GM23248 (cell line): ENCODE measurements at places on chromosomes 16 and 17. TPM values are rescaled to one million over a fixed set of nuclear protein-coding genes. Genes with fewer than 3 reads are reported as not detected.

- H3K4me3 ChIP-seq: no peak overlapping the region
- no peak overlapping the region for H3K27ac ChIP-seq
Measured at GRCh38 chr17:78368854-78369495, 9.1 kb upstream of the SOCS3 start.

DNA sequence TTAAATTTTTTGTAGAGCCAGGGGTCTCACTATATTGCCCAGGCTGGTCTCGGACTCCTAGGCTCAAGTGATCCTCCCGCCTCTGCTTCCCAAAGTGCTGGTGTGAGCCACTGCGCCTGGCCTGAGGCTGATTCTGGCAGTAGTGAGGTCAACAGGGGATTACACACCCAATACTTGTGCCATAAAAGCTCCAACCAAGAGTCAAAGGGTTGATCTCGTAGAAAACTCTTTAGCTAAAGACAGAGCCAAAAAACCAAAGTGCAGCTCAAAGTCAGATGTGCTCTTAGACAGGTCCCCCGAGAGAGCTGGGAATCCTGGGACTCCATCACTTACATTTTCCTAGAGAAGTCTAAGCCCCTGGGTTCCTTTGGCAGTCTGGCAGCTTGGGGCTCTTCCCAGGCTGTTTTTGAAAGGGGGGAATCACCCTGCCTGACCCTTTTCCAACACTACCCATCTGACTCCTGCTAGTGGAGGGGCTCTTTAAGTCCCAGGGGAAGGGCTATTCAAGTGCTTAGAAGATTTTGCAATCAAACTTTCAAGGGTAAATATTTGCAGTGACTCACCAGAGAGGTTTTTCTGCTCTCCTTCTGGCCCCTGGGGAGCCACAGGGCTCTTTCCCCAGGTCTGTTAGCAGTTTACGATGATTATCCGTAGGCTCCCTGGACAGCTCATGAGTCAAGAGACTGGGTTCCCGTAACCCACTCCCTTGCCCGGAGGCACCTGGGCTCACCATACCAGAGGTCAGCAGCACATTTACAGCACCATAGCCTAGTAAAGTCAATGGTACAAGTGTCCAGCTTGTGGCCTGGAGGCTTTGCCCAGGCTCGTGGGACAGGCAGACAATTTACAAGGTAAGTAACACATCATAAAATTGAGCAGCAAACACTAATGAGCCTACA lies 408.7 kb downstream of the SLC39A11 start:
- H3K27me3 ChIP-seq: no peaks in the 10 kb centered on the region
- no peaks in the 10 kb centered on the region for H3K36me3 ChIP-seq
- peaks cover 31% of the 10 kb centered on the region for H3K4me1 ChIP-seq

DNA sequence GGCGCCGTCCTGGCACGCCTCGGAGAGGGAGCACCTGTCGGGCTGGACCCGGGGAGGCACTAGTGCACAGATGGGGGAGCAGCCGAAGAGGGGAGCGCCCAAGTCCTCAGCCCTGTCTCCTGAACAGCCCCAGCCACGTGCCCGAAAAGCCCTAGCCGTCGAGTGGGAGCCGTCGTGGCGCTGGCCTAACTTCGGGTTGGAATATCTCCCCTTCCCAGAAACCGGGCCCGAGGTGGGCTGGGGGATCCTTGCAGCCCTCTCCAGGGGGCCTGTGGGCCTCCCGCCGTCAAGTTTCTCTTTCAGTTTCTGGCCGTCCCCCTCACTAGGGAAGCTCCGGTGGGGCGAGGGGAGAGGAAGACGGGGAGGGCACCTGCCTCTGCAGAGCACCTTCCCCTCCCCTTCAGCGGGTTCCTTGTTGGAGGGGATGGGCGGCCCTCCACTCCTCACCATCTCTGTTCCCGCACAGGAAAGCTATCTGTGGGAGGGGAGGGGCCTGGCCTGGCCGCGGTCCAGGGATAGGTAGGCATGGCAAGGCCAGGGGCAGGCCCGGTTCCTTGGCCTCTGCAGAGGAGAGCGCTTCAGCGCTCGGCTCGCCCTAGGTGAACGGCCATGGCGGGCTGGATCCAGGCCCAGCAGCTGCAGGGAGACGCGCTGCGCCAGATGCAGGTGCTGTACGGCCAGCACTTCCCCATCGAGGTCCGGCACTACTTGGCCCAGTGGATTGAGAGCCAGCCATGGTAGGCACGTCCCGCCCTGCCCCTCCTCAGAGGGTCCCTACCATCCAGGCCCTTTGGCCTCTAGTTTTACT lies 709 bp downstream of the STAT5A start:
- peaks cover 11% of the 10 kb centered on the region for H3K4me1 ChIP-seq
- H3K27me3 ChIP-seq: no peaks in the 10 kb centered on the region
- DNase-seq: no peak
- H3K36me3 ChIP-seq: no peaks in the 10 kb centered on the region
- H3K27ac ChIP-seq: no peak overlapping the region

DNA sequence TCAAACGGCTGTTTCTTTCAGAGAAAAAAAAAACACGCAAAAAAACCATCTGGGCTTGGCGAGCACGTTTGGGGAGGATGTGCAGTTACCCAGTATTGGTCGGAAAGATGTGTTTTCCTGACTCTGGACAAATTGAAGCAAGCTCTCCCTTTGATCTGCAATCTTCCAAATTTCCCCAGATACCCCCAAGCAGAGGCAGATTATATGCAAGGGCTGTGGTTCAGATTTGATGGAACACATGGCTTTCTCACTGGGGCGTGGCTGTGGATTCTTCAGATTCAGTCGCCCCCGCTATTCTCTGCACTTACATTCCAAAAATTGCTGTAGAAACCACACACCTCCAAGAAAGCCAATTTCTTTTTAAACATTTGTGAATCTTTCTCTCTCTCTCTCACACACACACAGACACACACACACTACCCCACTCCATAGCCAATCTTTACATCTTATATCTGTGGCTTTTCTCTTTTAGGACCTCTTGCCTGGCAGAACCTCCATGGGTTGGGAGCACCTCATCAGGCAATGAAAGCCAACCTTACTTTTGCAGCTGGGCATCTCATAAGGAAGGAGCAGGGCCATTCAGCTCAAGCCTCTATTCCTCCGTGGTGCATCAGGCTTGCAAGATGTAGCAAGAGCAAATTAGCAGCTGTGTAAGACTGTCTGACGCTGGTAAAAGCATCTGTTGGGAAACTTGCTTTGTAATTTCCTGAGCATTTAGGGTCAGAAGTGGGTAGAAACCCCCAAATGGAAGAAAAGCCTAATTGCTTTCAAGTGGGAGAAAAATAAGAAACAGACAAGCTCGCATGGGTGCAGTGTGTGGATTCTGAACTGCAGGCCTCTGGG lies 103.9 kb upstream of the FAM20A start:
- peak overlapping the region; percentile 97 for H3K27ac ChIP-seq
- DNase-seq: peak; percentile 93
- H3K36me3 ChIP-seq: no peaks in the 10 kb centered on the region
- no peaks in the 10 kb centered on the region for H3K27me3 ChIP-seq
- H3K4me1 ChIP-seq: peaks cover 41% of the 10 kb centered on the region

DNA sequence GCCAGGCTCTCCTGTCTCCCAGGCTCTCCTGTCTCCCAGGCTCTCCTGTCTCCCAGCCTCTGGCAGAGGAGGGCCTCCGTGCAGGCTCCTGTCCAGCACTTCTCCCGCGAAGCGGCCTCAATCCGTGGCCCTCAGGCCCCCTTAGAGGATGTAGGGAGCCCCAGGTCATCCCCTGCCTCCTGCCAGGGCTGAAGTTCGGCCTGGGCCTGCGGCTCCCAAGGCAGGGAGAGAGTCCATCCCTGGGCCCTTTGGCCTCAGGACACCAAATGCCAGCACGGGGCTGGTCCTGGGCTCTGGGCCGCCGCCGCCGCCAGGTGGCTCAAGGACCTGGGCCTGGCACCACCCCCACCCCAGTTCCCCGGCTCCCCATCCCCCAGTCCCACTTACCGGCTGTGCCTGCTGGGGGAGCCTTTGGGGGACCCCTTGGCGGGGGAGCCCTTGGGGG lies 370 bp downstream of the EVPL start:
- H3K27ac ChIP-seq: no peak overlapping the region
- H3K27me3 ChIP-seq: no peaks in the 10 kb centered on the region
- H3K36me3 ChIP-seq: no peaks in the 10 kb centered on the region
- H3K4me1 ChIP-seq: no peaks in the 10 kb centered on the region
- no peak overlapping the region for H3K4me3 ChIP-seq
- DNase-seq: no peak

DNA sequence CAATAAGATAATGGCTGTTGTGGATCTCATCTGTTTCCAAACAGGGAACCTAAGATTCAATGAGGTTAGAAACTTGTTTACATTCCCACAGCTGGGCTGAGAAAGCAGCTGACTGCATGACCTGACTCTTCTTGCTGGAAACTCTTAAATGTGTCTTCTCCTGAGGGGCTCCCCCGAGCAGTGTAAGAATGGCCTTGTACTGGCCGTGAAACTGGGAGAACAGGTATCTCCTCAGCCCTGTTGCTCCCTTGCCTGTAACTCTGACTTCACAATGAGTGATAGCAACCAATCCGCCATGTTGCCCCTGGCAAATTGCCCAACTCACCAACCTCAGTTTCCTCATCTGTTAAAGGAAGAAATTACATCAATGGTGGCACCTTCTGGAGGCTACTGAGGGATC lies 59.1 kb upstream of the CCL2 start:
- peaks cover 12% of the 10 kb centered on the region for H3K27me3 ChIP-seq
- no peak overlapping the region for H3K4me3 ChIP-seq
- DNase-seq: no peak
- H3K4me1 ChIP-seq: no peaks in the 10 kb centered on the region

DNA sequence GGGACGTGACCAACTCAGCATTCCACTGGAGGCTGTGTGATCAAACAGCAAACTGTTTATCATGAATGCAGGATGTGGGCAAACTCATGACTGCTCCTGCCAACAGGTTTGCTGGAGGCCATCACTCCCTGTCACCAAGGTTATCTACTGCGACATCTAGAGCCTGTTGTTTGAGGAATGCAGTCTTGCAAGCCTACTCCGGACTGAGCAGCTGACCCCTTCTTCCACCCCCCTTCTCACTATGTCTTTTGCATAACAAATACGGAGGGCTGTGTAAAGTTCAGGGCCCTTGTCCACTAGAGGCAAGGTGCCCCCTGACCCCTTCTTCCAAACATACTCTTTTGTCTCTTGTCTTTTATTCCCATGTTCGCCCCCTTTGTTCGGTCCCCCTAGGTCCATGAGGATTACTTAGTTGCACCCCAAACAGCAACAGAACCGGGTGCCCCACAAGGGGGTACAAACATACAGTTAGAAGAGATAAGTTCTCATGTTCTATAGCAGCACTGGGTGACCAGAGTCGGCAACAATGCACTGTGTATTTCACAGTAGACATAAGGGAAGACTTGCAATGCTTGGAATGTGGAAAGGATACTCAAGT lies 28.7 kb downstream of the MEAK7 start:
- no peaks in the 10 kb centered on the region for H3K27me3 ChIP-seq
- DNase-seq: no peak
- H3K4me1 ChIP-seq: peaks cover 10% of the 10 kb centered on the region

DNA sequence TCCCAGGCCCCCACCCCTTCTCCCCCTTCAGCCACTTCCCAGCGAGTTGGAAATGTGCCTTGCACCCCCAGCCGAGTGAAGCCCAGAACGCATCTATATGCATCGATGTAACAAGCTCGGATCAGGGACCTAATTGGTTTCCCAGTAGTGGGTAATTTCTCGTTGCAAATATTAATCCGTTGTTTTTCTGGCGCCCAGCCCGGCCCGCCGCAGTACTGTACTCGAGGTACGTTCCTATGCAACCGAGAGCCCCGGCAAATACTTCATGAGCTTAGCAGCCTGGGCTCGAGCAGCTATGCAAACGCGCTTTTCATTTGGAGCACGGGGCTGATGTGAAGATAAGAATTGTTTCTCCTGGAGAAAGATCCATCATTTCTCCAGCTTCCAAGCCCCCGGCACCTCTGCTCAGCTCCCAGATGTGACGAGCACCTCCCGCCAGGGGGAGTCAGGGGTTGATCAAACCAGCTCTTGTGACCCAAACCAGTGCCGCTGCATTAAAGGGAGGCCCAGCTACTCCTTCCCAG lies 229.8 kb downstream of the KATNIP start:
- DNase-seq: peak; percentile 77
- H3K4me1 ChIP-seq: peaks cover 16% of the 10 kb centered on the region
- no peak overlapping the region for H3K4me3 ChIP-seq
- no peaks in the 10 kb centered on the region for H3K27me3 ChIP-seq
- no peaks in the 10 kb centered on the region for H3K36me3 ChIP-seq
- no peak overlapping the region for H3K27ac ChIP-seq

DNA sequence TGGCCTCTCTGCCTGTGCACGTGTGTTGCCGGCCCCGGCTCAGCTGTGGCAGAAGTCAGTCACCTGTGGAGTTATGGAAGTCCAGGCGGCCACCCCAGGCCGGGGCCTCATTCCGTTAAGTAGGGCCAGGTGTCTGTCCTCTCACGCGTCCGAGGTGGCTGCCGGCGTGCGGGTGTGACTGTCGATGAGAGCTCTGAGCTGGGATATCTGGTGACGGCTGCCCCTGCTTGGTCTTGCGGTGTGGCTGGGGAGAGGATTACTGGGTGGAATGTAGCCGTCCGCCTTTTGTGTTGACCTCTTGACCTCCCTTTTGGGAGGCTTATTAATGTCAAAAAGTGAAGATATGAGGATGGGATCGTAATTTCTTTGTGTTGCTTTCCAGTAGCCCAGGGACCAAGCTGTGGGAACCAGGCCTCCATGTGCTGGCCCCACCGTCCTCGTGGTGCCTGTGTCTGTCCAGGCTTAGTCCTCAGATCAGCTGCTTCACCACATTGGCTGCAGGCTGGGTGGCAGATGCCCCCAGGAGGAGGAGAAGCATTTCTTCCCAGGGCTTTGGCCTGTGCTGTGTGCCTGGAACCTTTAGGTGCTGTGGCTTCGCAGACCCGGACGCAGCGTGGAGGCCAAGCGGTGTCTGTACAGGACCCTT lies 23.0 kb upstream of the ZNF750 start:
- no peak for DNase-seq
- no peaks in the 10 kb centered on the region for H3K36me3 ChIP-seq
- peaks cover 22% of the 10 kb centered on the region for H3K4me1 ChIP-seq
- H3K4me3 ChIP-seq: no peak overlapping the region

GRCh38 chr16:9099131-9099625 lies 7.7 kb downstream of the HAPSTR1 start:
- H3K27ac ChIP-seq: peak overlapping the region; percentile 84
- peak; percentile 82 for DNase-seq
- no peaks in the 10 kb centered on the region for H3K27me3 ChIP-seq
- H3K4me3 ChIP-seq: peak overlapping the region; percentile 31; the same call in 1 of the 2 replicates

- no peaks in the 10 kb centered on the region for H3K27me3 ChIP-seq
- no peak overlapping the region for H3K27ac ChIP-seq
- H3K36me3 ChIP-seq: no peaks in the 10 kb centered on the region
- no peak for DNase-seq
- no peaks in the 10 kb centered on the region for H3K4me1 ChIP-seq
Measured at GRCh38 chr16:10631886-10632285, 51.5 kb upstream of the EMP2 start.

DNA sequence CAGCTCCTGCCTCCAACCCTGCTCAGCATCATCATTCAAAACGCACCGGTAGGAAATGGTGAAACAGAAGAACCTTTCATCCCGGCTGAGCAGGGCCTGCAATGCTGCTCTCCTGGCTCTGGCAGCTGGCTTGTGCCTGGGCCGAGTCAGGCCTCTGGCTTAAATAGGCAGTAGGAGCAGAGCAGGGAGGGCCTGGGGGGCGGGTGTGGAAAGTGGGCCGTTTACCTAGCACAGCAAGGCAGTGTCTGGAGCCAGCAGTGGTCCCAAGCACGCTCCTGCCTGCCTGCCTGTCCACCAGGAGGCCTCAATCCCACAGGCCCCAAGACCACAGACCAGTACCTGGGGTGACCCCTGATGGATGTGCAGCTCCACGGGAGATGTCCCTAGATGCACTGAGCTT lies 59.3 kb downstream of the SMPD3 start:
- no peak overlapping the region for H3K27ac ChIP-seq
- no peaks in the 10 kb centered on the region; the same call in 1 of the 2 replicates for H3K27me3 ChIP-seq
- H3K4me3 ChIP-seq: no peak overlapping the region
- DNase-seq: no peak

The GPR139 gene
- total RNA-seq: not detected in 2 replicates

The KRT39 gene
- not detected in 2 replicates for total RNA-seq

The KRTAP4-1 gene
- total RNA-seq: 0.76 TPM in 1 of 2 replicates, not detected in the other

The PRDM7 gene
- not detected in 2 replicates for total RNA-seq

The KRTAP17-1 gene
- not detected in 2 replicates for total RNA-seq

The ABCA3 gene
- total RNA-seq: 0.76 and 2.1 TPM in 2 replicates

The HBA2 gene
- not detected in 2 replicates for total RNA-seq

The PTRH2 gene
- 18.2 and 19.1 TPM in 2 replicates for total RNA-seq
